Stimulated activated CD8-positive, alpha-beta memory T cell treated with anti-CD3 and anti-CD28 coated beads, Interleukin-4, amount 100 ng/mL, for 4 hours (primary cell): ENCODE measurements at places on chromosomes 4 and X.

- DNase-seq = no peak
Observed at GRCh38 chrX:33333271-33333670, 121.9 kb upstream of the DMD start.

DNA sequence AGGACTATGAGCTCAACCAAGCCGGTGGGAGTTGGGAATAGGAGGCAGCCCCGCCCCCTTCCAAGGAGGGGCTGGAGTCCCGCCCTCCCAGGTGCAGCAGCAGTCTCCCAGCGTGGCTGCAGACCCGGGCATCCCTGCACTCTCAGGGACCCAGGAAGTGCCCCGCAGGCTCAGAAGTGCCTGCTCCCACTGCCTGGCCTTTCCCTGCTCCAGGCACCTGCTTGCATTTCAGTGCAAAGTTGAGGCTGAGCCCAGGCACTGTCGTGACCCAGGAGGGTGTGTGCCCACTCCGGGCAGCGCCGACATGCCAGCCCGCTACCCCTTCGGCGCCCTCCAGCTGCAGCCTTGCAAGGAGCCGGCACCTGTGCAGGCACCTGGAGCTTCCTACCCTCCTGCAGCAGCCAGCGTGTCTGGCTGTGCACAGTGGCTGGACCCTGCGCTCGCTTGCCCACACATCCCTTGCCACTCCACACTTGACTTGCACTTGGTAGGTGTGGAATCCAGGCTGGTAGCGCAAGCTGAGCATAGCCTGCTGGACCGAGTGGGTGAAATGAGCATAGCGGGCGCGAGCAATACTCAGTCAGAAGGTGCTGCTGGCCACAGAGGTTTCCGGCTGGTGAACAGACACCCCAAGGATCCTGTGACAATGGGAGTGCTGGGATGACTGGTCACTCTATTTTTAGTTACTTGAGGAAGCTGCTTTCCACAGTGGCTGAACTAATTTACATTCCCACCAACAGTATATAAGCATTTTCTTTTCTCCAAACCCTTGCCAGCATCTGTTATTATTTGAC, 236.3 kb downstream of the PCDH10 start:
- DNase-seq = no peak

DNA sequence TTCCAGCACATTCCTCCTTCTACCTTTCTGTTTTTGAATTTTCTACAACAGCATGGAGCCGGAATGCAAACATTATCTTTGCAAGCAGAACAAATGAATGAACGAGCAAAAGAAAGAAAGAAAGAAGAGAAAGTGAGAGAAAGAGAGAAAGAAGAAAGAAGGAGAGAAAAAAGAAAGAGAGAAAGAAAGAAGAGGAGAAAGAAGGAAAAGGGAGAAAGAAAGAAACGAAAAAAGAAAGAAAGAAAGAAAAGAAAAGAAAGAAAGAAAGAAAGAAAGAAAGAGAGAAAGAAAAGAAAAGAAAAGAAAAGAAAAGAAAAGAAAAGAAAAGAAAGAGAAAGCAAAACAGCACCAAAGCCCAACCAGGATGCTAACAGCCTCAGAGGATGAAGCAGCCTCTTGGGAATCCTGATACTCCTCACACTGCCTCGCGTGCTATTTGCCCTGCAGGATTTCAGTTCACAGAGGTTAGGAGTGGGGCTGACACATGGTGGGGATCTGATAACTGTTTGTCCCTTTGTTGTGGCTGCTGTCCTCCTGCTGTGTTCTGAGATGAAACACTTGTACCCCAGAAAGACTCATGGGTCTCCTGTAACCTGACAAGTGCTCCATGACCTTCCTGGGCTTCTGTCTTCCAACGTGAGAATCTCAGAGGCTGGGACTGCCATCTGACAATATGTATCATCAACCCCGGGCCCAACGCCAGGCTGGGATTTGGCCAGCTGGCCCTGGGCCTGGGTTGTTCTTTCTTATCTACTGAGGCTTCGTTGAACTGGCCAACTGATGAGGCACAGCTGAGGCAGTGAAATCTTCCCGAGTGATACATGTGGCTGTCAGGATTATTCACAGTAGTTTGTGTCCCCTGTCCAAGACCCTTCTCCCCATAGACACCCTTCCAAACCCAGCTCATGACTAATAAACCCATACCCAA, 61.0 kb downstream of the SEPSECS start:
- no peak for DNase-seq

- no peak for DNase-seq
Observed at GRCh38 chrX:15344106-15344505, 8.8 kb upstream of the PIGA start.

DNA sequence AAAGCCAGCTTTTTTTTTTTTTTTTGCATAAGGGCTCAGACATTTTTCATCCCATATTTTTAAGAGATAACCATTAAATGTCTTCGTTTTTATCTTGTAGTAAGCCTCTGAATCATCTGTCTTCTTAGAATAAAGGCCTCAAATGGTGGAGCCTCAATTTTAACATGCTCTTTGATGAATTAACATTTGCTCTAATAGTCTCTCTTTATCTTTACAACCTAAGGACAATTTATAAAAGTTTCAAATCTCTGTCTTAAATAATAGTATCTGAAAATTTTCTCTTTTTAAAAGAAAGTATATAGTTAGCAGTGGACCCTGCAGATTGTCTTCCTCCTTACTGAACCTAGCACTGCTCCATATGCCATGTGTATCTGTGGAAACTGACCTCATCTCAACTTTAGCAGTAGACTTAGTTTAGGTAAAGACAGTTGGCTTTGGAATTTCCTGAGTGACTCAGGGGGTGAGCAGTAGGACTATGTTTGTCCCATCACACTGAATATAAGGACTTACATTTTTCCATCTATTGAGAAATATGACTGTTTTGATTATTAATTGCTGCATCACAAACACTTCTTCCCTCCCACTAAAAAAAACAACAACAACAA, 1658.0 kb downstream of the STIM2 start:
- no peak for DNase-seq

GRCh38 chrX:44915361-44915868, 42.4 kb downstream of the KDM6A start:
- DNase-seq = no peak

- no peak for DNase-seq
Observed at GRCh38 chr4:89754531-89754930, 82.4 kb downstream of the SNCA start.

- DNase-seq = no peak
Observed at GRCh38 chr4:176761872-176762271, 30.9 kb downstream of the VEGFC start.

DNA sequence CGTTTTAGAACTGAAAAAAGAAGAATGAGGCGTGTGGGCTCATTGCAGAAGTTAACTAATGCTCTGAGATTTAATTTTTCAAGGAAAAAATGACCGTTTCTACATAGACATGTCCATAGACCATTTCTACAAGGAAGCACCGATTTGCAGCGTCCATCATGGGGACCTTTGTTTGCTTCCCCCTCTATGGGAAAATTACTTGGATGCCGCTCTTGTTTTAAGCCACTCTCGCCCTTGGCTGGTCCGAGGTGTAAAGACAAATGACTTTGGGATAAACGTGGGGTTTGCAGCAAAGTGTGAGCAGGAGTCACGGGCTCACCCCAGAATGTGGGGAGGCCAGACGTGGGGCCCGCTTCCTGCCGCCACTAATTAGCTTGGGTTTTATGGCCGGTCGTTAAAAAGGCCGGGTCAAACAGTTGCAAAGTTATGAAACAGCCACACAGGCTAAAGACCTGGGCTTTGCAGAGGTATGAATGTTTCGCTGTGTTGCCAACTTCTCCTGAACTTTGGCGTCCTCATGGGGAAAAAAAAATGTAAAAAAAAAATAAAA, 235.9 kb downstream of the SHOX start:
- no peak for DNase-seq

DNA sequence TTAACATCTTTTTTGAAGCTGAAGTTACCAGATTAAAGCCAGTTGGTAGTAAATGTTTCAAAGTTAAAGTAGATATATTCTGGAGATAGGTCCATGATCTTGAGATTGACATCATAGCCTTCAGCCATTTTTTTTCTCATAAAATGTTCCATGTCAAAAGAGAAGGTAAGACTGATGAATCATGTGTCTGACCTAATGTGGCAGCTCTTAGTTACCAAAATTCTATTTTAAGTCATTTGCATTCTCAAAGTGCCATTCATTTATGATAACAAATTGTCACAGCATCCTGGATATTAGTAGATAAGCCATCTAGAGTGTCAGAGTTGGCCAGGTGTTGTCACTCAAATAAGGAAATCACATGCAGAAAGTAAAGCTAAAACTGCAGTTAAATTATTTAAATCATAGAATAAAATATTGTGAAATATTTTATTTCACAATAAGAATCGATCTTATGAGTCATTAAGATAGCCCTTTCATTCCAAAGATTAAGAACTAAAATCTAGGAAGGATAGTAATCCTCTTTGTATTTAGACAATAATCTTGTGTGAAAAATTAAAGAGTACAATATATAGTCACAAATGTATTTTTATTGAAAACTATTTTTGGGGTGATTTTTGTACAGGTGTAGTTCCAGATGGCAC, 65.7 kb upstream of the ADAD1 start:
- no peak for DNase-seq

GRCh38 chr4:8041172-8041571, 101.5 kb upstream of the AFAP1 start:
- DNase-seq = no peak

DNA sequence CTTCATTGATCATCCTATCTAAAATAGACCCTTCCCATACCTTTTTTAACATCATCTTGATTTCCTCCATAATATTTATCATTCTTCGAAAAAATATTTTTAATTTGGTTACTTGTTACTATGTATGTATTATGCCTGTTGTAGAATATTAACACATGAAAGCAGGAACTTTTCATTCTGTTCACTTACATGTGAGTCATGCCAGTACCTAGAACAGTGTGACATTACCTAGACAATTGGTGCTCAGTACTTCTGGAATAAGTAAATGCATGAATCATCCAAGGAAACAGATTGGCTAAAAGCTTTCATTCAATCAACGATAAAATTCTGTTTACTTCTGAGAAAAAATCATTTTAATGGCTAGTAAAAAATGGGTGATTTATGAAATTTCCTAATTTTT, 76.4 kb downstream of the CXXC4 start:
- DNase-seq = no peak

GRCh38 chrX:72609313-72609712, 36.7 kb upstream of the HDAC8 start:
- no peak for DNase-seq

- no peak for DNase-seq
Observed at GRCh38 chrX:101136235-101136634, 38.2 kb downstream of the CENPI start.

DNA sequence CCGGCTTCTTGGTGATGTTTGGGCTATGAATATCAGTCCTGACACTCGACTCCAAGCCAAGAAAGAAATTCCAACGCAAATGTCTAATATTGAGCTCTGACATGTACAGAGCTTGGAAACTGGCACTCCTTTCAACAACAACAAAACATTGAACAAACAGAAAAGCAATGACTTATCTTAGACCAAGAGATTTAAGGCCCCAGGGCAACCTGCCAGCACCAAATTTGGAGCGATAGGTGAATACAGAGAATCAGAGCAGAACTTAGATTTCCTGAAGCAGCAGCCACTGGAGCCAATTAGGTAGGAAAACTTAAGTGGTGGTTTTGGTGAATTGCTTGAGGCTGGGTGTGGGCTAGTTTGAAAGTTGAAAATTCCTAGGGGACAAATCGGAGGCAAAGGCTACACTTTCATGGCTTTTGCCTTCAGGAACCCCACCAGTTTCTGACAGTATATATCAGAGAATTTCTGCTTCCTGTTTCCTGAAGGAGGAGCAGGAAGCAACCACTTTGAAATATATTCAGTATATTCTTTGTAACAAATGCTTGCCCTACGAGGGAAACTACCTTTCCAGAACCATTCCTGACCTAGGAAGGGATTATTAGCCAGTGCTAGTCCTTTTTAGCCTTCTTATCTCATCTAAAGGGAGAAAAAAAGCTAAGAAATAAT, 10.1 kb upstream of the FMR1 start:
- DNase-seq = no peak

DNA sequence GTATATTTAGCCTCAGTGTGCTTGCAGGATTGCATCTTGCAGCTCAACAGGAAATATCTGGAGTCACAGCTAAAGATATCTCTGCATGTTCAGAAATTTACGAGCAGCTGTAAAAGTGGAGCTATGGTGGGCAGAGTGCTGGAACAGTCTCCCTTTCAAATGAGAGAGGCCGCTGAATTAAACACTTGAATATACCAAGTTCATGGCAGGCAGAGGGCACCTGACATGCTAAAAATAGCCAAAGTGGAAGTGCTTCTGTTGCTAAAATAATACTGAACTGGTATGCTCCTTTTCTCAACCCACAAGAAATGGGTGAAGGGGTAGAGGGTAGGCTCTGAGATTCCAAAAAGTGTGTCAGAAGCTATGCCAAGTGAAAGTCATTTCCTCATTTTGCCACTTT, 98.1 kb downstream of the MGST2 start:
- DNase-seq = no peak

GRCh38 chr4:159178979-159179969, 76.4 kb downstream of the RAPGEF2 start:
- DNase-seq = no peak

- DNase-seq = no peak
Observed at GRCh38 chr4:146333187-146333894, 119.0 kb downstream of the REELD1 start.

GRCh38 chr4:109368661-109369060, 65.0 kb upstream of the SEC24B start:
- DNase-seq = no peak

DNA sequence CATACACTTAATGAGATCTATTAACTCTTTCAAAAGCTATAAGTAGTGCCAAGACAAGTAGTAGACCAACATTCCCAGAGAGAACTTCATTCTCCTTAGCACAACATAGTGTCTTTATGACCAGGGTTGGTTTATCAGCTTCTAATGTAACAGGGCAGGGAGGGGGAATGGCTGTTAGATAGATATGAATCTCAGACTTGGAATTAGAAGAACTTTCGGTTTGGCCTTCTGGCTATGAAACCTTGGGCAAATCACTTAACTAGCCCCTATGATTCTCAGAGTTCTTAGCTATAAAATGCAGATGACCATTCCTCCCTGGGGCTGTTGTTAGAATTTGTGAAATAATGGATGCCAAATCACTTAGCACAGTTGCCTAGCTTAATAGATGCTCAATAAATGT, 132.2 kb downstream of the SLC10A7 start:
- no peak for DNase-seq

GRCh38 chr4:54187148-54187547, 41.9 kb upstream of the PDGFRA start:
- DNase-seq = no peak

DNA sequence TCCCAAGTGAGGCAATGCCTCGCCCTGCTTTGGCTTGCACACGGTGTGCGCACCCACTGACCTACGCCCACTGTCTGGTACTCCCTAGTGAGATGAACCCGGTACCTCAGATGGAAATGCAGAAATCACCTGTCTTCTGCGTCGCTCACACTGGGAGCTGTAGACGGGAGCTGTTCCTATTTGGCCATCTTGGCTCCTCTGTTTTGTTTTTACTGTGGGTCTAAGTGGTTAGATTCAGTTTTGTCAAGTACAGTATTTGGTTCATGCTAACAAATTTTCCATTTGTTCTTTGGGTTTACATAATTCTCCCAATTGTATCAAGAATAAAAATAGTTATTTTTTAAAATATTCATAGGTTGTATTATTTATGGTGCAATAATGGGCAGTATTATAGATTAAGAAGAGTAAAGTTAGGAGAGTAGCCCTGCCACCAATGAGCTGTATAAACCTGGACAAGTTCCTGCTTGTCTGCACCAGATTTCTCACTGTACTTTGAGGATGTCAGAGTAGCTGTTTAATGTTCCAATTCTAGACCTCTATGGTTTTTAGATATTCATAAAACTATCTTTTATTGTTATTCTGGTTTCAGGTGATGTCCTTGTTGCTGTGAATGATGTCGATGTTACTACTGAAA, 23.4 kb downstream of the INTU start:
- DNase-seq = no peak

GRCh38 chr4:7365462-7366179, 69.1 kb downstream of the PSAPL1 start:
- DNase-seq = no peak
